CD4-positive, alpha-beta T cell treated with Interleukin-1 beta for 1 hour (primary cell): ENCODE measurements at places on chromosomes 16 and 17.

DNA sequence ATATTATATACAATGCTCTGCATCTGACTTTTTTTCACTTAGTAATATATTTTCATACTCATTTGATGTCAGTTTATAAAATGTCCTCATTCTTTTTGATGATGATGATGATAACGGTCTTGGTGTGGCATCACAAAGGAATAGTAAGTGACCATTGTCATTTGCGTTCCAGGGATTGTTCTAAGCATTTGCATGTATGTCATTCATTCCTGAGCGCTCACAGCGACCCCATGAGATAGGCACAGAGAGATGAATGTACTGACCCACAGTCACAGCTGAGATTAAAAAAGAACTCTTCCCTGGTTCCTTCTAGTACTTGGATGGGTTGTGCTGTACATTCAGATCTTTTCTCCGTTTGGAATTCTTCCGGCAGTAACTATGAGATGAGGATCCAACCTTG, 21.2 kb upstream of the MSI2 start:
- no peak for DNase-seq

DNA sequence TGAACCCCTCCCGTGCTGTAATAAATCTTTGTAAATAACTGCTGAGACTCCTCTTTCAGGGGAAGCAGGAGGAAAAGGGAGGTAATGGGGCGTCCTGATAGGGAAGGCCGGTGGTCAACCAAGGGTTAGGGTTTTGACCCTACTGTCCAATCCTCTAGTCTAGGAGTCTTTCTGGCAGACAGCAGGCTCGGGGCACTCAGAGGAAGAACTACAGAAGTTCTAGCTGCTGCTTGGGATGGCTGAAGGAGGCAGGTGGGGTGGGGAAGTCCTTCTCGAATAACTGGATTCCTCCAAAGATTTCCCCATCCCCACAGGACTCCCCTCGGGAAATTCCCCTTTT, 387 bp upstream of the STARD3 start:
- no peak for DNase-seq

GRCh38 chr17:7557775-7558543, 591 bp upstream of the TNFSF13 start:
- DNase-seq, result peak; percentile 67

DNA sequence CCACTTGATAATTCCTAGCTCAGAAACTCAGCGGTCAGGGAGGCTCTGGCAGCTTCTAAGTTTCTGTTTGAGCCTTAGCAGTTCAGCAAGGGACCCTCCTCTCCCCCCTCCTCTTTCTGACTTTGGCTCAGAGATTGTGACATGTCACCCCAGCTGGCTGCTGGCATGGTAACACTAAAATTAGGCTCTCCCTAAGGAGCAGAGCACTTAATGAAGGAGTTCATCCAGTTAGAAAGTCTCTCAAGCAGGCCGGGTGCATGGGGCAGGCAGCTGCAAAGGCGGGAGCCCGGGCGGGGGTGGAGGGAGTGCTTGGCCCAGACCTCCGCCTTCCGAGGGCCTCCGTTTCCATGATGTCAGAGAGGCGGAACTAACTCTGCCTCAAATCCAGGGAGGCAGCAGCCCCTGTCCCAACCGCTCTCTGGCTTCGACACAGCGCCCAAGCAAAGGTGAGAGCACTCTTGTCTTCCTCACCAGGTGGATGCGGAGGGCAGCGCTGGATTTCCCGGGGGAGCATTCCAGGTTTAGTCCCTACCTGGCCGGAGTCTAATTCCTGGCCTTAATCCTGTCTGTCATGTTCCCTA, 128.0 kb upstream of the PLCG2 start:
- DNase-seq, result no peak

- no peak for DNase-seq
These were observed 4.4 kb downstream of the TMC8 start for GRCh38 chr17:78134899-78135385.

DNA sequence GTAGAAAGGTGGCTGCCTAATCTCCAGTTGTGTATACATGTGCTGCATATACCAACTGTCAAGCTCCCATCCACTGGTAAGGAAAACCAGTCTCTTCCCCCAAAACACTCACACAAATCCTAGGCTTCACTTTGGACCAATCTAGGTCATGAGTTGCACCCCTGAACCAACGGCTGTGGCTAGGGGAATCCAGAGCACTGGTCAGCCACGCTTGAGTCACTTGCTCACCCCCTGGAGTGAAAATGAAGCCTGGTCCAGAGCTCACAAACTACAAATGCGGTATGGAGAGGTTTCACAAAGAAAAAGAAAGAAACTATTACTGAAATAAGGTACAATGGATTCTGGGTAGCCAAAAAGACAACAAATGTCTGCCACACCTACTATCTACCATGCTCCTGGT, 66.1 kb upstream of the NLK start:
- DNase-seq, result no peak
